HCT116 (cell line): ENCODE measurements at places on chromosomes 13 and 19. TPM values are rescaled to one million over a fixed set of nuclear protein-coding genes. Genes with fewer than 3 reads are reported as not detected.

- no peak overlapping the region for H3K4me3 ChIP-seq
- peaks cover 26% of the 10 kb centered on the region for H3K36me3 ChIP-seq
- H3K27ac ChIP-seq, result peak overlapping the region; percentile 40; the same call in 1 of the 2 replicates
Observed at GRCh38 chr19:45528149-45528743, 21.0 kb downstream of the VASP start.

DNA sequence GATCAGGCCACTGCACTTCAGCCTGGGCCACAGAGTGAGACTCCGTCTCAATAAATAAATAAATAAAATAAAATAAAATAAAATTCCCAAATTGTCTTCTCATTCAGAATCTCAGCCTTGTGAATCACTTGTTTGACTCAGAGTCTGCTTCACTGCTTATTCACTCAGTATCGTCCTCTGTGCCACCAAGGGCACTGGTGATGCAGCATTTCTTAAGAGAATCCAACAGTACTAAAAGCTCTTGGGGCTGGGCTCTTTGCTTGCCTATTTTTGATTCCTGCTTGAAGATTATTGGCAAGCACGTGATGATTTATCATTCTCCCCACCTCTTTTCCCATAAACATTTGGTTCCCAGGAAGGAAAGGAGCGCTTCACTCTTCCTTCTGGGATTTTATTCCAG lies 54.8 kb upstream of the HMGB1 start:
- no peak overlapping the region for H3K27ac ChIP-seq
- H3K27me3 ChIP-seq, result no peaks in the 10 kb centered on the region
- no peaks in the 10 kb centered on the region for H3K4me1 ChIP-seq
- DNase-seq, result no peak

Gene RDH8
- not detected for total RNA-seq

GRCh38 chr13:43657485-43657884 lies 129.3 kb downstream of the ENOX1 start:
- H3K4me3 ChIP-seq, result no peak overlapping the region
- no peak for DNase-seq
- no peaks in the 10 kb centered on the region for H3K36me3 ChIP-seq
- H3K4me1 ChIP-seq, result no peaks in the 10 kb centered on the region
- 0 out of 2 replicates have a peak, but pooled peaks cover 6% of the 10 kb centered on the region for H3K27me3 ChIP-seq

DNA sequence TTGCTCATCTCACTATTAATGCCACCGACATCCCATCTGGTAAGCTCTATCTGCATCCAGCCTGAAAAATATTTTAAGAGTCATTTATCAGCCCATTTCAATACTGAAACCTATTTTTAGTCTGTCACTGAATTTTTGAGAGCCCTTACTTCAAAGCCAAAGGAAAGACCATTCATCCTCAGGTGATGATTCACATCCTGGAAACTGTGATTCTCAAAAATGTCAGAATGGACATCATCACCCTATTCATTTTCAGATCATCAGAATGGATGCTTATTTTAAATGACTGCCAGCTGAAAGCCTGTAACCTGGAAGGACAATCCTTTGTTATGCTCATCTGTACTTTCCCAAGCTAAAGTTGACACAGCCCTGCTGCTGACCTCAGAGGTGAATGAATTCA lies 27.0 kb downstream of the TNFSF11 start:
- H3K27ac ChIP-seq, result no peak overlapping the region
- H3K27me3 ChIP-seq, result peaks cover 34% of the 10 kb centered on the region
- no peaks in the 10 kb centered on the region; the same call in 1 of the 2 replicates for H3K4me1 ChIP-seq
- no peak for DNase-seq

DNA sequence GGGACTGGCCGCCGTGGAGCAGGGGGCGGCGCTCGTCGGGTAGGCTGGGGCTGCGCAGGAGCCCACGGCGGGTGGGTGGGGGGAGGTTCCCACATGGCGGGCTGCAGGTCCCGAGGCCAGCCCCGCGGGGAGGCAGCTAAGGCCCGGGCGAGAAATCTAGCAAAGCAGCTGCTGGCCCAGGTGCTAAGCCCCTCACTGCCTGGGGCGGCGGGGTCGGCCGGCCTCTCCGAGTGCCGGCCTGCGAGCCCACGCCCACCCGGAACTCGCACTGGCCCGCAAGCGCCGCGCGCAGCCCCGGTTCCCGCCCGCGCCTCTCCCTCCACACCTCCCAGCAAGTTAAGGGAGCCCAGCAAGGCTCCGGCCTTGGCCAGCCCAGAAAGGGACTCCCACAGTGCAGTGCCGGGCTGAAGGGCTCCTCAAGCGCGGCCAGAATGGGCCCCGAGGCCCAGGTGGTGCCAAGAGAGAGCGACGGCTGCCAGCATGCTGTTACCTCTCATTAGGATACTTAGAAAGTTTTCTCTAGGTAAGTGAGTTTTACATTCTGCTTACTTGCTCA lies 1463.5 kb upstream of the MIR17HG start:
- no peak overlapping the region for H3K27ac ChIP-seq
- H3K4me1 ChIP-seq, result no peaks in the 10 kb centered on the region
- no peaks in the 10 kb centered on the region for H3K27me3 ChIP-seq

Gene SIAH3
- not detected for total RNA-seq

Gene RGCC
- total RNA-seq, result 3.2 TPM

Gene LHFPL6
- 0.22 TPM for total RNA-seq

DNA sequence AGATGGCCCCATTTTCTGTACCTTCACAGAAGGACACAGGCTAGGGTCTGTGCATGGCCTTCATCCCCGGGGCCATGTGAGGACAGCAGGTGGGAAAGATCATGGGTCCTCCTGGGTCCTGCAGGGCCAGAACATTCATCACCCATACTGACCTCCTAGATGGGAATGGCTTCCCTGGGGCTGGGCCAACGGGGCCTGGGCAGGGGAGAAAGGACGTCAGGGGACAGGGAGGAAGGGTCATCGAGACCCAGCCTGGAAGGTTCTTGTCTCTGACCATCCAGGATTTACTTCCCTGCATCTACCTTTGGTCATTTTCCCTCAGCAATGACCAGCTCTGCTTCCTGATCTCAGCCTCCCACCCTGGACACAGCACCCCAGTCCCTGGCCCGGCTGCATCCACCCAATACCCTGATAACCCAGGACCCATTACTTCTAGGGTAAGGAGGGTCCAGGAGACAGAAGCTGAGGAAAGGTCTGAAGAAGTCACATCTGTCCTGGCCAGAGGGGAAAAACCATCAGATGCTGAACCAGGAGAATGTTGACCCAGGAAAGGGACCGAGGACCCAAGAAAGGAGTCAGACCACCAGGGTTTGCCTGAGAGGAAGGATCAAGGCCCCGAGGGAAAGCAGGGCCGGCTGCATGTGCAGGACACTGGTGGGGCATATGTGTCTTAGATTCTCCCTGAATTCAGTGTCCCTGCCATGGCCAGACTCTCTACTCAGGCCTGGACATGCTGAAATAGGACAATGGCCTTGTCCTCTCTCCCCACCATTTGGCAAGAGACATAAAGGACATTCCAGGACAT lies 7.0 kb upstream of the CEACAM7 start:
- no peak overlapping the region for H3K4me3 ChIP-seq
- no peaks in the 10 kb centered on the region for H3K36me3 ChIP-seq
- no peak overlapping the region for H3K27ac ChIP-seq
- peaks cover 24% of the 10 kb centered on the region for H3K27me3 ChIP-seq
- DNase-seq, result no peak

GRCh38 chr19:2022289-2022688 lies 6.8 kb upstream of the BTBD2 start:
- H3K27ac ChIP-seq, result no peak overlapping the region
- H3K4me3 ChIP-seq, result no peak overlapping the region
- H3K4me1 ChIP-seq, result peaks cover 27% of the 10 kb centered on the region
- H3K27me3 ChIP-seq, result no peaks in the 10 kb centered on the region
- DNase-seq, result no peak

GRCh38 chr13:59754411-59754810 lies 409.3 kb downstream of the DIAPH3 start:
- no peak overlapping the region for H3K27ac ChIP-seq
- H3K27me3 ChIP-seq, result no peaks in the 10 kb centered on the region
- no peaks in the 10 kb centered on the region for H3K36me3 ChIP-seq
- no peak overlapping the region for H3K4me3 ChIP-seq
- DNase-seq, result no peak

Gene EFNA2
- total RNA-seq, result 12.2 TPM

Gene SERPINE3
- total RNA-seq, result not detected

- no peak overlapping the region for H3K4me3 ChIP-seq
- no peak for DNase-seq
- no peaks in the 10 kb centered on the region for H3K4me1 ChIP-seq
- no peak overlapping the region for H3K27ac ChIP-seq
Observed at GRCh38 chr13:51147732-51148131, 36.7 kb upstream of the C13orf42 start.

DNA sequence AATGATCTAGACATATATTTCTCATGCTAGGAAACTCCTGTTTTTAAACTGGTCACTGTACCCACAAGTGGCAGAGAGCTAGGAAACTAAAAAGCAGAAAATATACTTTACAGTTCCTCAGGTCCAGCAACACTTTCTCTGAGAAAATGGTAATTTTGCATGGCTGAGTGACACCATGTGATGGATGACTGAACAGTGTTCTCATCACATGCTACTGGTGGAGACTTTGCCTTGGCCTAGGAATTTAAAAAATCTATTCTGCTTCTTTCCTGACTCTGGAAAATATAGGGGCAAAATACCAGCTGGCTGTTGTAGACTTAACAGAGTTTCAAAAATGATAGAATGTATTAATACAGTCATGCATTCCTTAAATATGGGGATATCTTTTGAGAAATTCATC lies 50.0 kb downstream of the LATS2 start:
- H3K4me3 ChIP-seq, result no peak overlapping the region
- H3K4me1 ChIP-seq, result peaks cover 7% of the 10 kb centered on the region; the same call in 1 of the 2 replicates
- DNase-seq, result no peak
- no peaks in the 10 kb centered on the region for H3K27me3 ChIP-seq
- H3K36me3 ChIP-seq, result no peaks in the 10 kb centered on the region
- no peak overlapping the region for H3K27ac ChIP-seq

DNA sequence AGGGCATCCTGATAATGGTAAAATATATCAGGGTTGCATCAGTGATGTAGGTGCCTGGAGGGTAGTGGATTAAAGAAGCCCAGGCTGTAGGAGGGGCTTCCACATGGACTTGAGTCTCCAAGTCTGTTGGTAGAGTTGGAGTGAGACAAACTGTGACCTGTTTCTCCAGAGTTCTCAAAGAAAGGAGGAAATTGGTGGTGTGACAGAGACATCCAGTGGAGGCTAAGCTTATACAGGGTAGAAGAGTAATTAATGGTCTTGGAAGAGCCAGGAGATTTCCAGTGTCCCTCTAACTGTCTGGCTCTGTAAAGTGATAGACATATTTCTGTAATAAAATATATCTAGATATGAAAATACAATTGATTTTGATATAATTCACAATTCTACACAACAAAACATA lies 61.1 kb downstream of the GPC5 start:
- H3K36me3 ChIP-seq, result no peaks in the 10 kb centered on the region
- H3K4me1 ChIP-seq, result no peaks in the 10 kb centered on the region
- DNase-seq, result no peak
- H3K4me3 ChIP-seq, result no peak overlapping the region
- H3K27me3 ChIP-seq, result no peaks in the 10 kb centered on the region
- H3K27ac ChIP-seq, result no peak overlapping the region

Gene SPIB
- 0.96 TPM for total RNA-seq

GRCh38 chr13:113785051-113786010 lies 26.3 kb downstream of the TMEM255B start:
- DNase-seq, result peak; percentile 48
- H3K4me3 ChIP-seq, result no peak overlapping the region
- no peaks in the 10 kb centered on the region for H3K27me3 ChIP-seq
- H3K27ac ChIP-seq, result no peak overlapping the region

Gene NLRP9
- not detected for total RNA-seq

DNA sequence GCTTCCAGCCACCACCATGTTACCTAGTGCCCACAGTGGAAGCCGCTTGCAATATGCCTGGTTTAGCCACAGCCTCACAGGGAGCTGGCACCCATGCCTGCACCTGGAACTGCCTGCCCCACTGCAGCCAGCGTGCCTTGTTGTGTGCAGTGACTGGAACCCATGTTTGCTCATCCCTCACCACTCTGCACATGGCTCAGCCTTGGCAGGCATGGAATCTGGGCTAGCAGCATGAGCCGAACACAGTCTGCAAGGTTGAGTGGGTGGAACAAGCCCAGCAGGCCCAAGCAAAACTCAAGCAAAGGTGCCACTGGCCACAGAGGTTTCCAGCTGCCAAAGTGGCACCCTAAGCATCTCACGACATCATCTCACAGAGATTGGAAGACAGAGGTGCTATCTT lies 269.5 kb downstream of the PCDH20 start:
- H3K4me3 ChIP-seq, result no peak overlapping the region
- no peaks in the 10 kb centered on the region for H3K4me1 ChIP-seq

Gene KCTD12
- 1.9 TPM for total RNA-seq

- H3K36me3 ChIP-seq, result no peaks in the 10 kb centered on the region
- no peak overlapping the region for H3K4me3 ChIP-seq
- H3K27ac ChIP-seq, result no peak overlapping the region
- DNase-seq, result no peak
Observed at GRCh38 chr19:23972161-23972560, 57.5 kb downstream of the ZNF726 start.

- H3K4me3 ChIP-seq, result no peak overlapping the region
- DNase-seq, result no peak
- no peak overlapping the region for H3K27ac ChIP-seq
Observed at GRCh38 chr13:30679483-30680330, 55.6 kb upstream of the ALOX5AP start.

GRCh38 chr13:75836441-75836840 lies 200.3 kb downstream of the LMO7 start:
- no peaks in the 10 kb centered on the region for H3K27me3 ChIP-seq
- no peak for DNase-seq

Gene OR7C1
- total RNA-seq, result not detected
